Suppressor macrophage (primary cell): ENCODE measurements at places on chromosomes 6 and 20.

DNA sequence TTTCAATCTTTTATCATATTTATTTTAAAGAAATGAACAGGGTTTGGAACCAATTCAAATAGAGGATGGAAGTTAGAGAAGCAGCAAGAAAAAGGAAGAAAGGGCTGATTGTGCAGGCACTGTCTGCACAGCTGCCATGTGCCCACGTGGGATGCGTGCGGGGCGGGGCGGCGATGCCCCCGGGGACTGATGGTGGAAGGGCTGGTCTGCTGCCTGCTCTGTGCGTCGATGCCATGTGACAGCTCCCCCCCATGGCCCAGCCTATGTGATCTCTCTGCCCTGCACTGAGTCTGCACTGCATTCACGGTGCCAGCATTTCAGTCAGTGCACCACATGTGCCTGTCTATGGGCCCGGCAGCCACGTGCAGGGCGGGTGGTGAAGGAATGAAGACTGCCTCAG lies 96.4 kb downstream of the IRF4 start:
- no peak for DNase-seq

DNA sequence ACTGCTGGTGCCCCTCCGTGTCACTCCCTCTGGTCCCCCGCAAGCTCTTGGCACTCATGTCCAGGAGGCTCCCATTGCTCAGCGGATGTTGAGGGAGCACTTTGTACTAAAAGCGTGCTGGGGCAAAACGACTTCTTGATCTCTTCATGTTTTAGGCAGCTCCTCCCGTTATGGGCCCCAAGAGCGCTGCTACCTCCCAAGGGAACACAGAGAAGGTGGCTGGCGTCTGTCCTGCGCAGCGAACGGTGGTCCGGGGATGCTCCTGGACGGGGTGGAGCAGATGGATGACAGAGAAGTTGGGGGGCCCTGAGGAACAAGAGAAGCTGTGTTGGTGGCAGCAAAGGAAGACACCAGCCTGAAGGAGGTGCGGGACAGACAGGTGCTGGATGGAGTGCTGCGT lies 99.8 kb downstream of the TMEM242 start:
- no peak for DNase-seq

DNA sequence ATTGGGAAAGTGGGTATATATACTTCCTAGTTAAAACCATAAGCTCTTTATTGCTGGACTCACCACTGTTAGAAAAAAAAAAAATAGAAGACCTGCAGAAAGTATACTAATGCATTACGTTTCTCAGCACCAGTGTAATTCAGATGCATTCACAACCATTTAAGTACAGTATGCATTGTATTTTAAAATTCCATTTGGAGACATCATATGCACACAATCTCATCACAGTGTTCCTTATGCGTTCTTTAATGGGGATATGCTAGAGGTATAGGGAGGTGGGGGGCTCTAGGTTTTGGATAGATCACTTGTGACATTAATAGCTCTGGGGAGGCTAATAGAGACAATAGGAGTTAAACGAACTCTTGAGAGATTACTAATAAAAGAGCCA lies 9.4 kb downstream of the TFAP2A start:
- no peak for DNase-seq

DNA sequence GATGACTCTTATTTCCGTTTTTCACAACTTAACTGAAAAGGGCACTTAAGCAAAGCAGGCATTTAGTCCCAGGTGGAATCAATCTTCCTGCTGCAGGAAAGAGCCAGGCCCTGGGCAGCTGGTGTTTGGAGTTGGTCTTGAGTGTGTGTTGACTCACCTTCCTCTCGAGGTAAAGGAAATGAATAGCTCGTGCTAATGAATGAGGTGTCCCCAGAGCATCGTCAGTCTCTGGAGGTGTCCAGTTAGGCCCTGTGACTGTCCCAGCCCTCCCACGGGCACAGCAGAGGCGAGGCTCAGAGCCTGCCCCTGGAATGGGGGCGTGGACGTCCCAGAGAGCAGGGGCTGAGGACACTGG lies 277.7 kb downstream of the NRN1 start:
- DNase-seq: peak; percentile 20

- DNase-seq: no peak
These were observed 17.0 kb downstream of the UQCC2 start for GRCh38 chr6:33694401-33694931.

DNA sequence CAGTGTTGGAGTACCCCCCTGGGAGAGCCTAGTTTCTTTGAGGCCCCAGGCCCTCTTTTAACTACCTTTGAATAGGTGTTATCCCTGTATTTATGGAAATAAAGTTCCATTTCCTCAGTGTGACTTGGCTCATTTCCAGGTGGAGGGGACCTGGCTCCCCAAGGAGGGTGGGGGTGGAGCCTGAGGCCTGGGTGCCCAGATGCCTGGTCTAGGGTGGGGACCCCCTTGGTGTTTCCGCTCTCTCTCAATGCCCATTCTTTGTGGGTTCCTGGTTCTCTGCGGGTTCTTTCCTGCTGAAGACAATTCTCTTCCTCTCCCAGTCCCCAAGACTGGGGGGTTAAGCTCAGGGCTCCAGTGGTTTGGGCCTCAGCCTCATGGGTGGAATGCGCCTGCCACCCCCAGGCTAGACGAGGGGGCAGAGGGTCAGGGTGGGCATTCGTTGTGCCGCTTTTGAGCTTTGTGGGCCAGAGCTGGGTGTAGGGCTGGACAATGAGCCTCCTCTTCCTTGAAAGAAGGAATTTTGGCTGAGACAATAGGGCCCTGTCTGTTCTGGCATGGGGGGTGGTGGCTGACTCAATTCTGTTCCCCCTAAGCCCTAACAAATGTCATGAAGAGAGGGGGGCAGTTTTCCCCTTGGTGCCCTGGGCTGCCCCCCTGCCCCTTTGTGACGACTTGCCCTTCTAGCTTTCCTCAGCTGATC lies 686 bp upstream of the EGFL8 start:
- DNase-seq: no peak

GRCh38 chr20:19024296-19025035 lies 188.0 kb upstream of the SLC24A3 start:
- DNase-seq: no peak

GRCh38 chr6:68754681-68755213 lies 119.7 kb downstream of the ADGRB3 start:
- peak; percentile 36 for DNase-seq

- no peak for DNase-seq
These were observed 621.2 kb upstream of the EYS start for GRCh38 chr6:66328200-66328599.

DNA sequence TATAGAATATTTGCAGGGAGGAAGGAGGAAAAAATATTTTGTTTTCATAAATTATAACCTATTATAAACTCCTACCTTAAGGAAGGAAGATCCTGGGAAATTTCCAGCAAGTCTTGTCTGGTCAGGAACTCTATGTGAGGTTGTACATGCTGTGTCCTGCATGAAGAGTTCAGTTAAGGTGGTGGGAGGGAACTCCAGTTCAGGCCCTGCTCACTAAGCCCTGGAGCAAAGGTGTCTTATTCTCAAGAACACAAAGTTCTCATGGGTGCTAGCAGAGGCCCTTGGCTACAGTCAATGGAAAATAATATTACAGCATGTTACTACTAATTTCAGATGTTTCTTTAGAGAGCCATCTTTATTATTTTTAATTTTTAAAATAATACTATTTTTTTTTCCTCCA lies 3.8 kb upstream of the OGFRL1 start:
- no peak for DNase-seq

DNA sequence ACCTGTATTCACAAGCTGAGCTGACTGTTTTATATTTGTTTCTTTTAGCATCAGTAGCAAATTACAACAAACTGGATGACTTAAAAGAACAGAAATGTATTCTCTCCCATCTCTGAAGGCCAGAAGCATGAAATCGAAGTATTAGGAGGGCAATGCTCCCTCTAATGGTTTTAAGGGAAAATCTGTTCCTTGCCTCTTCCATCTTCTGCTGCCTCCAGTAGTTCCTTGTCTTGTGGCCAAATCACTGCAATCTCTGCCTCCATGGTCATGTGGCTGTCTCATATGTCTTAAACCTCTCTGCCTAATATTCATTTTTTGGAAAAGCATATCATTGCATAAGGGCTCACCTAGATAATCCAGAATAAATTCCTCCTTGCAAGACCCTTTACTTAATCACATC lies 25.2 kb upstream of the ASCC3 start:
- DNase-seq: no peak

GRCh38 chr6:115712291-115712961 lies 348.3 kb downstream of the FRK start:
- DNase-seq: no peak

GRCh38 chr6:138977646-138978167 lies 10.3 kb downstream of the REPS1 start:
- no peak for DNase-seq

GRCh38 chr6:162706232-162706631 lies 21.3 kb downstream of the PRKN start:
- DNase-seq: peak; percentile 63

DNA sequence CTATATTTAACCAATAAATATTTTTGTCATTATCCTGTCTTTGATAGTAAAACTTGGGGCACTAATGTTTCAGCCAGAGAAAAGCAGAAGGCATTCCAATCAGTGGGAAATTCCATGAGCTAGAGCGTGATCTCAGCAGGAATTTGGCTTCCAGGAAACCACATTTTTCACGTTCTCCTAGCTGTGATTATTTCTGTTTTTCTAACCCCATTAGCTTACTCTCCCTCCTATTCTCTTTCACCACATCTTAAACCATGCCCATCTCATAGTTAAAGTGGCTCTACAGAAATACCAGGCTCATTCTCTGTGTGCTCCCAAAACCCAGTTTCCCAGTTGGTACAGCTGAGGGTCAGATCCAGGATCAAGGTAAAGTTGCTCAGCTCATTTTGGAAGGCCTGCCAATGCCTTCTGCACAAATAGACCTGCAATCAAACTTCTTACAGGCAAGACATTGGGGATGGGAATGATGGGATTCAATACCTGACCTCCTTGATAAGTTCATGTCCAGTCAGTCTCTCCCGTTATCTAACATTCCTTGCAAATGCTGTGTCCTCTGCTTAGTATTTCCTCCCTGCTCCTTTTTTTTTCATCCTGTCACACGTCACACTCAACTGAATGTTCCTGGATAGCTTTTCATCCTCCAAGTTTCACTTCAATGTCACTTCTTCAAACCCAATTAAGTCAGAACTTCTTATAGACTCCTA lies 33.1 kb upstream of the TMEM30A start:
- DNase-seq: no peak

DNA sequence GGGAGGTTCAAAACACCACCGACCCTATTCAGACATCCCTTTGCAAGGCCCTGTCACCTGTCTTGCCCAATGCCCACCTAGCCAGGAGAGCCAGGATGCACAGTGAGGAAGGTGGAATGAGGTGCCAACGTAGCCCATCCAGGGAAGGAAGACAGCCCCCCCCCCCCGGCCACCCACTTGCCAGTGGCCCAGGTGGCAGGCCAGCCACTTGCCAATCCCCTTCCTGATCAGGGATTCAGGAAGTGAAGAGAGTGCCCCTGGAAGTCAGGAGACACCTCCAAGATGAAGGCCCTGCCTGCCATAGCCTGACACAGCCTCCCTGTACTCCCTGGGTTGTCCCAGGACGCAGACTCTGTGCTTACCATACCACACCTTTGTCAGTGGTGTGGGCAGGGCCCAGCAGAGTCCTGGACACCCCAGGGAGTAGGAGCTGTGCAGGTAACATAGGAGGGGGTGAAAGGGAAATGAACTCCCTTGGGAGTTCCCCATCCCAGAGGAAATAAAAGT lies 54.7 kb downstream of the MRPL14 start:
- DNase-seq: no peak

DNA sequence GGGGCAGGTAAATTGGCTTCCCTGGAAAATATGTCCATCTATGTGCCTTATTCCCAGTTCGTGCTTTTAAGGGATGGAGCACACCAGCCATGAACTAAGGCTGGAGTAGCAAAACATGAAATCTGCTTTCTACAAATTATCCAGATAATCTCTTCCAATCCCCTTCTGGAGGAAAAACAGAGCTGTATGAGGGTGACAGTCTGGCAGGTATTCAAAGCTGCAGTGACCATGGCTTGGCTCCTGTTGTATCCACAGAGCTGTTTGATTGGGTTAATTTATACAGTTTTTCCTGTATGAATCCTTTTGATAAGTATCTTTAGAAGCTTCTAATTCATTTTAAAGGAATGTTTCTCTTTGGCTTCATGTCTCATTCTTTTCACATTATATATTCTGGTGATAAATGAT lies 144.4 kb downstream of the AIG1 start:
- no peak for DNase-seq

GRCh38 chr6:13074415-13075140 lies 253.8 kb downstream of the TBC1D7 start:
- DNase-seq: peak; percentile 55

DNA sequence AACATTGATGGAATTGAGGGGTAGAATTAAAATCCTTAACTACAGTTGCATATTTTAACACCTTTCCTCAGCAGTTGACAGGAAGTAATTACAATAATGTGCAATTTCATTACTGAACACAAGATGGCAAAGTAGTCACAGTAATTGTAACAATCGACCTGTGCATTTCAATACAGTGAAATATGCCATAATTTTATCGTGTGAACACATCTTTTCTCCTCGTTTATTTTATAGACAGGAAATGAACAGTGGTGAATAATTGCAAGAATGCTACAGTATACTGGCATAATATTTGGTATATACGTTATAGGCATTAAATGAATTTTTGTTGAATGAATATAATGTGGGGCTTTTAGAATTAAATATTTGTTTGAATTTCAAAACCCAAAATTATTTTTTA lies 25.0 kb downstream of the CYB5R4 start:
- peak; percentile 65 for DNase-seq

- peak; percentile 27 for DNase-seq
These were observed 6.0 kb downstream of the STX11 start for GRCh38 chr6:144156338-144156737.

DNA sequence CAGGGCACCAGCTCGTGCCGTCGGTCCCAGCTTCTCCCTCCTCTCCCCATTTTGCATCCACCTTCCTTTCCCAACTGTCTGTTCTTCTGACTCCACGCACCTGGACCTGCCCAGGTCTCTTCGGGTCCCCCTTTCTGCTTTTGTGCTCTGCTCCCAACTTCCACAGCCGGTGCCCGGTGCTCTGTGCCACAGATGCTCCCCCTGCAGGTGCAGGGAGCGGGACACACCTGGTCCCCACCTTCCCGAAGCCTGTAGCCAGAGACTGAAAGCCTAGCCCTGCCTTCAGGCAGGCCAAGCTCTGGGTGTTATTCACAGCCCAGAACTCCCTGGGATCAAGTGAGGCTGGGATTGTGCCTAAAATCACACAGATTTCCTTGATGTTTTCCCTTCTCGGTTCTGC lies 24.6 kb upstream of the BMP7 start:
- no peak for DNase-seq

GRCh38 chr6:131999545-132000146 lies 48.5 kb upstream of the CCN2 start:
- no peak for DNase-seq
